ENCODE measurements at places on chromosomes 5 and 9.

- DNase-seq: no peak
Observed at GRCh38 chr5:141493500-141494422, 4.9 kb downstream of the PCDHGC5 start.

DNA sequence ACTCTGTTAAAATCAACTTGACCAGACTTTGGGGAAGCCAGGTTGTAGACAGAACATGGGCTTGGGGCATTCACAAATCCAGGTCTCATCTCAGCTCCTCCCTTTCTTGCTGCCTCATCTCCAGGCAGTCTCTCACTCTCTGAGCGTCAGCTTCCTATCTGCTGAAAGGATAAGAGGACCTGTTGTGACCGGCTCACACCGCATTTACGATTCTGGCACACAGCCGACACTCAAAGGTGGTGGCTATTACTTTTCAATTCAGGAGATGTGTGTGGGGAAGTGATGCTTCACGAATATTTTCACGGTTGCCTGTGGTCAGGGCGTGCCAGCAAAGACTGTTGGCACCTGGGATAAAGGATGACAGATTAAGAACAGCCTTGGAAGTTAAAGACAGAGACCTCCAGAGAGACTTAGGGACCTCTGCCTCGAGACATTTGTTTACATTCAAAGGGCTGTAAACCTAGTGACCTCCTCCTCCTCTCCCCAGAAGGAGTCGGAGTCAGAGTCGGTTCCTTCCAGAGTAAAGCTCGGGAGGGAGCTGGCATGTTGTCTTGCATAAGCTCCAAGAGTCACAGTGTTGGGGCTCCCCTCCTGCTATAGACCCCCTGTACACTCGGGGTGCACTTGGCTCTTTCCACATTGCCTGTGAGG is 83.2 kb downstream of the AK8 start:
- no peak for DNase-seq

DNA sequence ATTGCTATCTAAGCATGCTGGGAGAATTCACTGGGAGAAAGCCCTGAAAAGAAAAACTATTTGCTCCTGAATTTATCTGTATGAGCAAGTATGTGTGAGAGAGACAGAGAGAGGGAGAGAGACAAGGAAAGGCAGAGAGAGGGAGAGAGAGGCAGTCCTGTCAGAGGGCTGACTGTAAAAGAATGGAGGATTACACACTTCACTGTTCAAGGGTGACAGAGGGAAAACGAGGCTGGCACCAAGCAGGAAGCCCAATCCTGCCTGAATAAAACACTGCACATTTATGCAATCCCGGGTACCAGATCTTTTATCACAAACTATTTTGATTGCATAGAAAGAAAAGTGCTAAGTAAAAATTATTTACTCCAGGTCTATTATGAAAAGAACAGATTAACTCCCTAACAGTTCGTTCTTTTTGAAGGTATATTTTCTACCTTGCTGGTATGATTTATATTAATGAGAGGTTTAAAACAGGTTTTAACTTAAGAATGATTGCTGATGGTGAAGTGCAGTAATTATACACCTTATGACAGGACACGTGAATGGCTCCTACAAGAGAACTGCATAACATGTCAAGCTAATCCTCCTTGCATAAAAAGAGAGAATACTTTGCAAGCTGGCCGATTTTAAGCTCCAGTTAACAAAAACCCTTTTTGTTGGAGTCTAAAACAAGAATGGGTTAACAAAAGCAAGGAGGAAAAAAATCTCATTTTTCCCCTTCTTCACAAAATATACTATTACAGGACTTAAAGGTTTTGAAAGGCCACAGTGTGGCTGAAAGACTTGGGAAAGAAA is 82.5 kb downstream of the NFIB start:
- no peak for DNase-seq

GRCh38 chr5:143328589-143329220 is 74.8 kb downstream of the NR3C1 start:
- no peak for DNase-seq

DNA sequence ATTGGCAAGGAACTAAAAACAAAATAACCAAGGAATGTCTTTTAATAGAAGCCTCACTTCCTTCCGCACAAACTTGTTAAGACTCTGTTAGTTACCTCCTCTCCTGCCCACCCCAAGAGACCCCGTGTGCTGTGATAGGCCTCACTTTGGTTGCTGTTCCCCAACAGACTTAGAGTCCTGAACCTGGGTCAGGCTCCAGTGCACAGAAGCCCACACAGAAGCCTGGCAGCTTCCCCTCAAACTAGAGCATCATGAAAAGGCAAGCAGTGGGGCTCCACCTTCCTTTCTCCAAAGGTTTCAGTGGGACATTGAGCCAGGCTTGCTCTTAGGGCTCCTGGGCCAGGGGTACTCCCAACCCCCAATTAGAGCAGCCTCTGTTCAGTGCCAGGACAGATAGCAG is 230.5 kb downstream of the ESM1 start:
- DNase-seq: no peak

- no peak for DNase-seq
Observed at GRCh38 chr5:83133797-83134196, 56.5 kb downstream of the XRCC4 start.

DNA sequence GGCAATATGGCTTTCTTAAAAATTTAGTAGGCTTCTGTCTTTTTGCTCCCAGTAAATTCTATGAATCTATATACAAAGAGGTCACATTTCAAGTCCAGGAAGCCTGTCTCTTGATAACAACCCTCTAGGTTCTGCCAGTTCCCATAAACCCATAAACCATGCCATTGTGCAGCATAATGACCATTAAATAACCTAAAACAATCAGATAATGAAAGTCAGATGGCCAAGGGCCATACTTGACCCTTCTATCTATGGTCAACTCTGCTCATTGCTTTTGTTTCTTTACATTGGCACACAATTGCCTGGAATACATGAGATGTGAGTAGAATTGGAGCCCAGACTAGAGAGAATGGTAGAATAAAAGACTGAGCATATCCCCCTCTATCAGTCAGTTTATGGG is 305.4 kb upstream of the KIF2A start:
- DNase-seq: no peak

DNA sequence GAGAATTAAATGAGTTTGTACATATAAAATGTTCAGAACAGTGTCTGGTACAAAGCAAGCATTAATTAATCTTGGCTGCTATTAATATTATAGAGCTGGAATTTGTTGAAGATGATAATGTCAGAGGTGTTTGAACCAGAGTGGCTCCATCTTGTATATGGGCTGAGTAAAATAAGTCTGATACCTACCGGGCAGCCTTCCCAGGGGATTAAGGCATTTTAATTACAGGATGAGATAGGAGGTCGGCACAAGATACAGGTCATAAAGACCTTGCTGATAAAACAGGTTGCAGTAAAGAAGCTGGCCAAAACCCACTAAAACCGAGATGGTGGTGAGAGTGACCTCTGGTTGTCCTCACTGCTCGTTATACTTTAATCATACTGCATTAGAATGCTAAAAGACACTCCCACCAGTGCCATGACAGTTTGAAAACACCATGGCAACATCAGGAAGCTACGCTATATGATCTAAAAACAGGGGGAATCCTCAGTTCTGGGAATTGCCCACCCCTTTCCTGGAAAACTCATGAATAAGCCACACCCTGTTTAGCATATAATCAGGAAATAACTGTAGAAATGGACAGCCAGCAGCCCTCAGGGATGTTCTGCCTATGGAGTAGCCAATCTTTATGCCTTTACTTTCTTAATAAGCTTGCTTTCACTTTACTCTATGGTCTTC is 90.2 kb downstream of the PLK2 start:
- DNase-seq: no peak

GRCh38 chr5:76445063-76445462 is 42.0 kb downstream of the IQGAP2 start:
- DNase-seq: no peak

- no peak for DNase-seq
Observed at GRCh38 chr5:177443144-177443983, 3.2 kb upstream of the PRR7 start.

DNA sequence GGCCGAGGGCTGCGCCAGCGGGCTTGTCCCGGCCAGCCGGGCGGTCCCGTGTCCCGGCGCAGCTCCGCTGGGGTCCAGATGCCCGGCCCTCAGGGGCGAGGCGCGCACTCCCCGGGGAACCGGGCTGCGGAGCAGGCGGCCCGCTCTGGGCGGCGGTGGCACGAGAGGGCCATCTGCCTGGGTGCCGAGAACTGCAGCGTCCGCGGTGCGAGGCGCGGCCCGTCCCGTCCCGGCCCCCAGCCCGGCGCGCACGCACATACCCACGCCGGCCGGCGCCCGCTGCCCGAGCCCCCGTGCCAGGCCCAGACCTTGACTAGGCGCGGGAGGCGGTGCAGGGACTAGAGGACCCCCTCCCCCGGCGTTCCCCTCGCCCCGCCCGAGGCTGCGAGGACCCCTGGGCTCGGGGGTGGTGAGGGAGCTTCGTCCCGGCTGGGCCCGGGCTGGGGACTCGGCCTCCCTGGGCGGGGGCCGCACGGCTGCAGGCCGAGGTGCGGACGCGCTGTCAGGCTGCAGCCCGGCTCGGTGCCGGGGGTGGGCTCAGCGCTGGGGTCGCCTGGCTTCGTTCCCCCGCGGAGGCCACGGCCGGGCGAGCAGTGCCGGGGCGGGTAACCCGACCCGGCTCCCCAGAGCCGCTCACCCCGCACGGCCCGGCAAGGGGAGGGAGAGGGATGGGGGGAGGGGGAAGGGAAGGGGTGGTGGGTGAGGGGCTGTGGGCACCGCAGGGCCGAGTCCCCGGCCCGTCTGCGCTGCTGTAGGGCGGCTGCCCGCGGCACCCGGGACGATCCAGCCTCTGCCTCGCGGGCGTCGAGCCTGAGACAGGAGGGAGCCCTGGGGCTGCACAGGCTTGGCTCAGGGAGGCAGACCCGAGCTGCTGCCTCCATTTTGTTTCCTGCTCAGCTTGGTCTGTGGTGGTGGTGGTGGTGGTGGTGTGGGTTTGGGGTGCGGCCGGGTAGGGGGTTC is 1.2 kb upstream of the NSD1 start:
- no peak for DNase-seq

GRCh38 chr5:181198905-181199519 is 6.0 kb downstream of the TRIM7 start:
- DNase-seq: no peak

- no peak for DNase-seq
Observed at GRCh38 chr5:177220576-177220975, 82.9 kb downstream of the RAB24 start.

All from skeletal muscle cell (primary cell).